ENCODE measurements at places on chromosomes 7 and 10. TPM values are rescaled to one million over a fixed set of nuclear protein-coding genes. Genes with fewer than 3 reads are reported as not detected.

Gene PON3
- not detected for total RNA-seq

Gene PHYH
- total RNA-seq: 19.2 TPM

Gene CPA2
- total RNA-seq: not detected

Gene PAPOLB
- total RNA-seq: not detected

Gene EGR2
- total RNA-seq: not detected

Gene NRG3
- total RNA-seq: not detected

Gene FAM25C
- total RNA-seq: not detected

Gene TRIM50
- total RNA-seq: not detected

Gene C10orf67
- not detected for total RNA-seq

Gene MYL7
- not detected for total RNA-seq

All from bronchus fibroblast of lung (primary cell).